Iris pigment epithelial cell (primary cell): ENCODE measurements at places on chromosomes 13 and 19.

- DNase-seq: no peak
These were observed 15.8 kb upstream of the C19orf33 start for GRCh38 chr19:38288123-38288855.

DNA sequence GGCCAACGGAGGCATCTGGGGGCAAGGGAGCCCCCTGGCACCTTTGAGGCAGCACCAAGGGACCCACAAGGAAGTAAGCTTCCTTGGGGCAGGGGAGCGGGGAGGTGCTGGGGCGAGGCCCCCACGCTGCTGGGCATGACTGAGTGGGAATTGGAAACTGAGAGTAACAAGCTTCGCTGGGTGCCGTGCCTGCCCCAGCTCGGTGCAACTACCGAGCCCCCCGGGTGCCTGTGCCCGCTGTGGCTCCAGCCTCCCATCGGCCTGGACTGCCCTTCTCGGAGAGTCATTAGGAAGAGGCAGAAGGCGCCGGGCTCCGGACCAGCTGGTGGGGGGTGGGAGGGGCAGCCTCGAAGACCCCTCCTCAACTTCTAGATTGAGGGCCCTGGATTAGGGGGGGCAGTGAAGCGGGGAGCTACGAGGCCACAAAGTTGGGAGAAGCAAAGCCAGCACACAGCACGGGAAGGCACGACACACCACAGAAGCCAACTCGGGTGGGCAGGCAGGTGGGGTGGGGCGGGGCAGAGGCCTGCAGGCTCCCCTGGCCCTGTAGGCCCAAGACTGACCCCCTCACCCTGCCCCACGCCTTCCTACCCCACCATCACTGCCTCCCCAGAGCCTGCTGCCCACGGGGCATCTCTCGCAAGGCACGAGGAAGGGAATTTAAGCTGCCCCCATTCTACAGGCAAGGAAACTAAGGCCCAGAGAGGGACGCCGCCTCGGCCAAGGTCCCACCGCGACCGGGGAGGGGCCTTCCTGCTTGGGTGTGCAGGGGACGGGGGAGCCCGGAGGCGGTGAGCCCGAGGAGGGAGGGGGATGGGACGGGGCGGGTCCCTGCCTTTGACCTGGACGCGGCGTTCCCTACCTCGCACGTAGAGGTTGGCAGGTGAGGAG, 83.2 kb downstream of the PTPRS start:
- no peak for DNase-seq

DNA sequence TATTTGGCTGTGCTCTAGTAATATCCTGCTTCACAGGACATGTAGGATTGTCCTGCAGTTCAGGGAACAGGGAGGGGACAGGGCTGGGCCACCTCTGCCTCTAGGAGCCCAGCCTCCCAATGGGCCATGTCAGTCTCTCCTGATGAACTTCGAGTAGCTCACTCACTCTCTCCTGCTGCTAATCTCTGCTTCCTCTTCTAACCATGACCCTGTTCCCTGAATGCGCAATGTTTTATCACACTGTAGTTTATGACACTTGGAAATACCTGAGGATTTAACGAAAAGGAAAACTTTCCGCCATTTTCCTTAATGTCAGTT, 9.2 kb downstream of the PARP4 start:
- DNase-seq: peak; percentile 34

DNA sequence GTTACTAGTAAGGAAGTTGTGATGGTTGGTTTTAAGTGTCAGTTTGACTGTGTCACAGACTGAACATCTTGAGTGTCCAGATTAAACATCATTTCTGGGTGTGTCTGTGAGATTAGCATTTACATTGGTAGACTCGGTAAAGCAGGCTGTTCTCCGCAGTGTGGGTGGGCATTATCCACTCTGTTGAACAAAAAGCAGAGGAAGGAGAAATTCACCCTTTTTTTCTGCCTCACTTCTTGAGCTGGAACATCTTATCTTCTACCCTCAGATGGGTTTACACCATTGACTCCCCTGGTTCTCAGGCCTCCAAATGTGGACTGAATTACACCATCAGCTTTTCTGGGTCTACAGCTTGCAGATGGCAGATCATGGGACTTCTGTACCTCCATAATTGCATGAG, 63.7 kb upstream of the ZDHHC20 start:
- no peak for DNase-seq

- peak; percentile 88 for DNase-seq
These were observed 85.2 kb upstream of the FAM216B start for GRCh38 chr13:42696191-42696590.

DNA sequence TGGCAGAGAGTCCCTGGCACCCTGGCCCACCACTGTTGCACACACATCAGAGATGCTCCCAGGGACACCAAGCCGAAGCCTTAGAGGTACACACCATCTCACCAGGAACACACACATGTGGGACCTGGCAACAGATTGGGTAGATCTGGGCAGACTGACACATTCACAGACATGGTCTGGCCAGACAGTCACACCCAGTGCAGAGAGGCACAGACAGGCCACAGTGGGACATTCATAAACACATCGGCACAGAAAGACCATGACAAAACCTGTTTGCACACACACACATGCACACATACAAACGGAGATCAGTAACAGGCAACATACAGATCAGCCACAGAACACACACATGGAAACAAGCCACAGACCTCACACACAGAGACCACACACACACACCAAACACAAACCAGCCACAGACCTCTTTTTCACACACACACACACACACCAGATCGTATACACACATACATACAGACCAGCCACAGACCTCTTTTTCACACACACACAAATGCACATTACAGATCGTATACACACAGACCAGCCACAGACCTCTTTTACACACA, 6.3 kb upstream of the JUNB start:
- no peak for DNase-seq

GRCh38 chr19:48805452-48805851, 5.4 kb downstream of the BCAT2 start:
- DNase-seq: no peak

- no peak for DNase-seq
These were observed 10.9 kb downstream of the FAM187B start for GRCh38 chr19:35217649-35217990.
